Amniotic stem cell (primary cell): ENCODE measurements at places on chromosomes 6 and 20.

- no peak for DNase-seq
Measured at GRCh38 chr6:83890520-83890919, 31.0 kb downstream of the CYB5R4 start.

GRCh38 chr6:129055796-129056195 lies 172.9 kb downstream of the LAMA2 start:
- DNase-seq = no peak

DNA sequence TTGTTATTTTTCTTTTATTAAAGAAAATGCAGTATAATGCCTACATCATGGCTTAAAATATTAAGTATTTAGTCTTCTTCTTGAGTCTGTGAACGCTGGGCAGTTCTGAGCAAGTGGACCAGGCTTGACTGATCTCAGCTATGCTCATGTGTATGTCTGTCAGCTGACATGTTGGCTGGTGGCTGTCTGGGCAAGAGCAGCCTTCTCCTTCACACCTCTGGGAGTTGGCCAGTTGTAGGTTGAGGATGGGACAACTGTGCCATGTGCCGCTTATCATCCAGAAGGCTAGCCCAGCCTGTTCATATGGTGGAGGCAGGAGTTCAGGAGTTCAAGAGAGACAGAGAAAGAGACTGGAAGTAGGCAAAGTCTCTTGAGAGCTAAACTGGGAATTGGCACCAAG lies 175.9 kb downstream of the PLCB4 start:
- DNase-seq = no peak

- DNase-seq = no peak
Measured at GRCh38 chr6:25921525-25922203, 8.8 kb downstream of the SLC17A2 start.

- no peak for DNase-seq
Measured at GRCh38 chr6:27863962-27864905, 48.0 kb downstream of the OR2B2 start.

GRCh38 chr6:16773362-16773761 lies 12.1 kb upstream of the ATXN1 start:
- DNase-seq = no peak

- no peak for DNase-seq
Measured at GRCh38 chr6:27809067-27809938, 102.9 kb downstream of the OR2B2 start.

DNA sequence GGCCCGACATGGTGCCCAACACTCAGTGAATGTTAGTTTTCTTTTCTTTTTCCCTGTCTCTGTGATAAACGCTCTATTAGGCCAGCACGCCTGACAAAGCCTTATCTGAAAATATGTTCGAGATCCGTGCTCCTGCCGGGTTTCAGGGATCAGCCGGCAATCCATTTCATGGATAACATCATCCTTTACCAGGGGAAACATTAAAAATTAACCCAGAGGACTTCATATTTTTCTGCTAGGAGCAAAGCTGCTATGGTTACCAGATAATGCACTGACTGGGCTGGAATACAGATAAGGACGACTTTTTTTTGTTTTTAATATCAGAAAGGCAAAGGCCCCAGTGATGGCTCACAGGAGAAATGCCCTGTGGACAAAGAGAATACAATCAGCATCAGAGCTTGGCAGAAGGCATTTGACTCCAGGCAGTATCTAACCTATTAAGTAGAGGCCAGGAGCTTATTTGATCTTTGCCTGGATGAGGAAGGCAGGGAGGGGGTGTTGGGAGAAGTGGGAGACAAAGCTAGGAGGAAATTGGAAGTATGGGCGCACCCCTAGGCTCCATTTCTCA lies 482.0 kb upstream of the CHD6 start:
- DNase-seq = no peak
